ENCODE measurements at places on chromosomes 4 and X.

GRCh38 chr4:106707776-106708463 lies 328.2 kb downstream of the DKK2 start:
- DNase-seq = no peak

- DNase-seq = no peak
Observed at GRCh38 chr4:172169871-172170270, 356.7 kb downstream of the GALNTL6 start.

GRCh38 chr4:46185766-46186165 lies 61.9 kb upstream of the GABRG1 start:
- DNase-seq = no peak

- no peak for DNase-seq
Observed at GRCh38 chr4:110415041-110415440, 60.9 kb upstream of the ENPEP start.

- no peak for DNase-seq
Observed at GRCh38 chrX:100798484-100799214, 21.5 kb upstream of the CSTF2 start.

- DNase-seq = no peak
Observed at GRCh38 chrX:136453771-136454170, 34.0 kb upstream of the BRS3 start.

GRCh38 chr4:107666134-107666533 lies 53.9 kb downstream of the PAPSS1 start:
- DNase-seq = peak; percentile 34

DNA sequence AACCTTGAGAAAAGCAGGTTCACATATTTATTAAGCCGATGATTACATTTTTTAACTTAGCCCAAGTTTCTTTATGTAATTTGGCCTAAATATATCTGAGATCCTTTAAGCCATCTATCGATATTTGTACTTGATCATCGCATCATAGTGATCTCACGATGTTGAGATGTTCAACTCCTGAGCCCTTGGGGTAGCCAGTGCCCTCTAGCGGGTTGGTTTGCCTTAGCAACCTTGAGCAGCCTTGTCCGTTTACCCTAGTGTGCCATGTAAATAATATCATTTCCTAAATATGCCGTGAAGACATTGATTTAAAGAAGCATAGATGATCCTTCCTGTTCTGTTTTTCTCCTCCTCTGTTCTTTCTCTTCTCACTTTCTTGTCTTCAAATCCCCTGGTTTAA lies 432.2 kb downstream of the RPA4 start:
- DNase-seq = no peak

GRCh38 chr4:111632641-111633151 lies 512.6 kb upstream of the FAM241A start:
- DNase-seq = peak; percentile 28

GRCh38 chrX:20032201-20032600 lies 41.3 kb upstream of the BCLAF3 start:
- DNase-seq = no peak

- DNase-seq = no peak
Observed at GRCh38 chrX:24498975-24499374, 33.9 kb downstream of the PDK3 start.

DNA sequence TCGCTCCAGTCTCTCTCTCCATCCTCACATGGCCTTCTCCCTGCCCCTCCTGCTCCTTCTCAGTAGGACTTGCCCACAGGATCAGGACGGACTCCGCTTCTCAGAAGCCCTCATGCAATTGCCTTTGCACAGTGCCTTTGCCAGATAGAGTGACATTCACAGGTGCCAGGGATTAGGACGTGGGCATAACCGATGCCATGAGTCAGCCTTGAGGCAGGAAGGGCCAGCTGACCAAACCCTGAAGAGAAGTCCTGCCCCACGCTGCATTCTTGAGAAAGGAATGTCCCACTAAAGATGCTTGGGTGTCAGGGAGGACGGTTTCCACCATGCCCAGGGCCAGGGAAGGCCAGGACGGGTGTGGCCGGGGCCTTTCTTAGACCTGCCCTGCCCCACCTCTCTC lies 6.6 kb upstream of the GRPEL1 start:
- DNase-seq = no peak

GRCh38 chr4:16687011-16687410 lies 211.4 kb downstream of the LDB2 start:
- DNase-seq = no peak

DNA sequence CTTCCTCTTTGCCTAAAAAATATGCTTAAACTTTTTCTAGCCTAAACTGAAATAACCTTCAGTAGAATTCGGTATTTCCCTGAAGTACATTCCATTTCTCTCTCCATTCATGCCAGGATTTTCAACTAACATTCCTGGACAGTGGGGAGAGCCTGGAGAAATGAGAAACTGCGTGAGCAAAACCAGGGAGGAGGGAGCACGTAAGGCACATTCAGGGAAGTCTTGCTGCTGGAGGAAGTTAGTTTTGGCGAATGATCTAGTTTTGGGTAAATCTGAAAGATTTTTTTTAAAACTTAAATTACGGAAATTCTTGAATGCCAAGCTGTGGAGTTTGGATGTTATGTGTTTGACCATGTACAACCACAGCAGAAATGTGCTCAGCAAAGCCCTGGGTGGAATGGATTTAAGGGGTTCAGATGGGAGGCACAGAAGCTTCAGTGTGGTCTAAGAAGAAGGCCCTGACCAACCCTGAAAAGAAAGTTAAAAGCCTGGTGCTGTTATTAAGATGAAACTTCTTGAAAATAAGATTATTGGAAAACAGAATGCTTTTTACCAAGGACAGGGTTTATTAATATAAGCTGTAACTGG lies 347.8 kb downstream of the ANK2 start:
- peak; percentile 60 for DNase-seq
